ENCODE measurements at places on chromosomes 5 and 9. TPM values are rescaled to one million over a fixed set of nuclear protein-coding genes. Genes with fewer than 3 reads are reported as not detected.

DNA sequence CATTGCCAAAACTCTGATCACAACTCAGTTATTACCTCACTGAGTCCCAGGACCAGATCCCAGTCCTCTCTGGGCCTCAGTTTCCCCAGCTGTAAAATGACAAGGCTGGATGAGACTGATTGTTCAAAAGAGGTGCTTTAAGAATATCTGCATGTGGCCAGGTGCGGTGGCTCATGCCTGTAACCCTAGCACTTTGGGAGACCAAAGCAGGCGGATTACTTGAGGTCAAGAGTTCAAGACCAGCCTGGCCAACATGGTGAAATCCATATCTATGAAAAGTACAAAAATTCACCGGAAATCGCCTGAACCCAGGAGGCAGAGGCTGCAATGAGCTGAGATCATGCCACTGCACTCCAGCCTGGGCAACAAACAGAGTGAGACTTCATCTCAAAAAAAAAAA lies 8.3 kb downstream of the ATOX1 start:
- H3K27me3 ChIP-seq = no peaks in the 10 kb centered on the region

DNA sequence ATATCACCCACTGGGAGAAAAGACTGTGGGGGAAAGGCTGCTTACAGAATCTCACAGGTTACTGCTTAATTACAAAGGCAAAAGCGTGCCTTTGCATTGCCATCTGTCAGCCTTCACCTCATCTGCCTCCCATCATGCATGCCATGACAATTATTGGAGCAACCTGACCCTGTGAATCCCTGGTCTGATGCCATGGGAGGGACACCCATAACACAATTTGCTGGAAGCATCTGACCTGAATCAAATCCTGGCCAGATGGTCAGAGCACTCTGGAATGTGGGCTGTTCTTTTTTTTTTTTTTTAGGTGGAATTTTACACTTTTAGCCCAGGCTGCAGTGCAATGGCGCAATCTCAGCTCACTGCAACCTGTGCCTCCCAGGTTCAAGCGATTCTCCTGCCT lies 11.6 kb upstream of the RETREG1 start:
- H3K27ac ChIP-seq = no peak overlapping the region
- H3K4me1 ChIP-seq = no peaks in the 10 kb centered on the region
- H3K36me3 ChIP-seq = no peaks in the 10 kb centered on the region
- no peaks in the 10 kb centered on the region for H3K27me3 ChIP-seq
- DNase-seq = no peak

- no peak overlapping the region for H3K27ac ChIP-seq
- no peaks in the 10 kb centered on the region for H3K4me1 ChIP-seq
- H3K36me3 ChIP-seq = no peaks in the 10 kb centered on the region
- no peak overlapping the region for H3K4me3 ChIP-seq
- DNase-seq = no peak
Measured at GRCh38 chr5:20157089-20157488, 169.1 kb upstream of the CDH18 start.

DNA sequence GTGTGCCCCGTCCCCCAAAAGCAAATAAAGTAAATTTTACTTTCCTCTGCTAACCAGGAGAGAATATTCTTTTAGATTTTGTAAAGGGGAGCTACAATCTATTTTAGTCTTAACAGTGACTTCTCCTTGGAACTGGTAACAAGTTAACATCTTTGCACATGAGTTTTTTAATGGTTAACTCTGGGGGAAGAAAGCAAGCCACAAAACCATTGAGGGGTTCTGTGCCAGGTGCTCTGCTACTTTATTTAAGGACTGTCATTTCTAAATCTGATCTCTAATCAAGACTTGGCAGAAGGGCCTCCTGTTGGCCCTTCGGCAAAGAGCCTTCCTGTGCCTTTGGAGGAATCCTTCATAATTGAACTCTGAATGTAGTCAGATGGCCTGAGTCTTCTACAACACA lies 153.4 kb downstream of the SLC12A2 start:
- no peaks in the 10 kb centered on the region for H3K36me3 ChIP-seq
- no peaks in the 10 kb centered on the region for H3K27me3 ChIP-seq
- no peak overlapping the region for H3K27ac ChIP-seq
- no peaks in the 10 kb centered on the region for H3K4me1 ChIP-seq
- no peak for DNase-seq

DNA sequence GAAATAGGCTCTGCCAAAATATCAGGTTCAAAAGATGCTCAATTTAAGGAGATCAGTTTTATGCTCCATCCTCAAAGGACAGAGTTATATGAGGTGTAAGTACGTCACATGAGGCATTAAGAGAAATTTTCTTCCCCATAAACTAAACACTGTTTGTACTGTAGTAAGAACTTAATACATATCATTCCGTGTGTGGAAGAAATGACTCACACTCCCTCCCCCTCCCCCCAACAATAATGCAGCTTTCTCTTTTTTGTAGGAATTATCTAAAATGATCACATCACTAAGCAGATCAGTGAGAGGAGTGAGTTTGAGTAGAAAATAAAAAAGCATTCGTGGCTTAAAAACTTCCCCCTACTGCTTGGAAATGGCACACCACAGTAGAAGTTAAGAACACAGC lies 2.2 kb downstream of the CDH12 start:
- no peak overlapping the region for H3K27ac ChIP-seq
- no peaks in the 10 kb centered on the region for H3K4me1 ChIP-seq
- no peak for DNase-seq
- H3K27me3 ChIP-seq = no peaks in the 10 kb centered on the region

GRCh38 chr5:32526810-32527209 lies 58.5 kb upstream of the SUB1 start:
- H3K4me3 ChIP-seq = no peak overlapping the region
- DNase-seq = no peak
- H3K27ac ChIP-seq = no peak overlapping the region
- peaks cover 4% of the 10 kb centered on the region for H3K4me1 ChIP-seq

DNA sequence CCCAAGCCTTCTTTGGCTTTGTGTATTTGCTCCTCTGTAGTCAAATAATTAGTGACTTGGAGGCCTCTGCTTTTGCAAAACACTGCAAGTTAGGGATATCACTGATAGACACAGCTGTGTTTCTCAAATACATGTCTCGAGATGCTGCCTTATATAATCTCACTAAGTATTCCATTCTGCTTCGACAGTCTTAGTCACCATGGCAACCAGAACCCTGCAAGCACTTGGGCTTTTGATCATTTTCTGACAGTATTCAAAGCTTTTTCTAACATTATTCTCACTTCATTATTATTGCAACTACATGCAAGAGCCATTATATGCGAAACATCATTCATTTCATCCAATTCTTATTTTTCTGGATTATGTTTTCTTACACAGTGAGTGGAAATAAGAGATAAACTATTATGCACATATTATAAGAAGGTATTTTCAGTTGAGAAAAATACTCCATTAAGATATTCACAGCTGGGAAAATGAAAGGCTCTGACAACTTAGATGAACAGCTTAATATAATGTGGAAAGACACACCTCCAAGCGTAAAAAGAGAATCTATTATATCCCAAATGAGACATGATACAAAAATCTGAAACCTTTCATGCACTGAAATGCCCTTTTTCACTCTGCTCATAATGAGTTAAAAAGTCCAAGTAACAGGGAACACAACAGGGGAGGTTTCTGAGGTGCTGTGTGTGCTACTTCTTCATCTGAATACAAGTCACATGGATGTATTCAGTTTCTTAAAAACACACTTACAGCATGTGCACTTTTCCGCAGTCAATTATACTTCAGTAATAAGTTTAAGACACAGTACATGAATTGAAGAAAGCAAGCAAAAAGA lies 93.9 kb downstream of the SCAI start:
- H3K27ac ChIP-seq = no peak overlapping the region
- no peaks in the 10 kb centered on the region for H3K27me3 ChIP-seq
- H3K4me1 ChIP-seq = no peaks in the 10 kb centered on the region
- no peak overlapping the region for H3K4me3 ChIP-seq

DNA sequence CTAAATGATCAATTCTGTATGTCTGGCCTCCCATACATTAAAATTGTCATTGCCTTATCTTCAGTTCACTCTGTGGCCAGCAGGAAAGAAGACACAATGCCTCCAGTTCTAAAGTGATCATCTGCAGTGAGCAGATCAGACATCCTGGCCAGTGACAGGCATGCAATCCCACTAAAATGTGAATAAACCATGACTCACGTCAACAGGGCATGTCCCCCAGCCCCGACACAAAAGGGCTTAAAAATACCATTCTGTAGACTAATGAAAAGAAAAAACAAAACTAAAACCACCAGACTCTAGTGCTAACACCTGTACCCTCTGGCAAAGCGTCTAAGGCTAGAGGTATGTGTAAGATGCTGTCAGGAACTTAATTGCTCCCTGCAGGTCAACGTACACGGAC lies 38.5 kb downstream of the DDX31 start:
- no peak overlapping the region for H3K4me3 ChIP-seq
- peaks cover 81% of the 10 kb centered on the region for H3K36me3 ChIP-seq
- H3K27ac ChIP-seq = no peak overlapping the region
- H3K27me3 ChIP-seq = no peaks in the 10 kb centered on the region
- H3K4me1 ChIP-seq = no peaks in the 10 kb centered on the region
- DNase-seq = no peak

C9orf78 gene
- 89.0 TPM for total RNA-seq

DNA sequence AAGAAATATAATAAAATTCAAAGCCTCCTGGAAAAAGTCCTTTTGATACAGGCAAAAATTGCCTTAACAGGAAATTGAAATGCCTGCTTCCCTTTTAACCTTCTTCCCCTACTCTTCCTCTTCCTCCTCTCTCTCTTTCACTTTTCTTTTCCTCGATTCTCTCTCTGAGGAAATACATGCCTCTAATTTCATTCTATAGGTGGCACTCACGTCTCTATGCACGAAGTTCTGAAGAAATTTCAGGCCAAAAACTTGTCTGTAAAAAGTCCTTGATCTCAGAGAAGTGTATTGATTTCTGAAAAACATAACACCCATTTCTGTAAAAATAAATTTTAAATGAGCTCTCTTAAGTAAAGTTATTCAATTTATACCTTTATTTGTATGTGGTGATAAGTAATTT lies 371.7 kb upstream of the IRX4 start:
- no peak overlapping the region for H3K27ac ChIP-seq
- no peaks in the 10 kb centered on the region for H3K27me3 ChIP-seq
- DNase-seq = no peak
- H3K36me3 ChIP-seq = no peaks in the 10 kb centered on the region

DNA sequence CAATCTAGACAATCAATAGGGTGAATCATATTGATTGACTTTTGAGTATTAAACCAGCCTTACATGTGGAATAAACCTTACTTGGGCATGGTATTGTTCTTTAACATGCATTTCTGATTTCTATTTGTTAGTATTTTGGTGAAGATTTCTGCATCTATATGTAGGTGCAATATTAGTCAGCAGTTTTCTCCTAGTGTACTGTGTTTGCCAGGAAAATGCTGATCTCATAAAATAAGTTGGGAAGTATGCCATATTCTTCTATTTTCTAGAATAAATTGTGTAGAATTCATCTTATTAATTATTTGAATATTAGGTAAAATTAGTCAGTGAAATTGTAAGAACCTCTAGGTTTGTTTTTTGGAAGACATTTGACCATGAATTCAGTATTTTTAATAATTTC lies 38.4 kb downstream of the ANXA2R start:
- no peak overlapping the region for H3K4me3 ChIP-seq
- no peak for DNase-seq
- no peaks in the 10 kb centered on the region for H3K27me3 ChIP-seq
- H3K36me3 ChIP-seq = no peaks in the 10 kb centered on the region
- peaks cover 7% of the 10 kb centered on the region for H3K4me1 ChIP-seq

- no peak for DNase-seq
- H3K36me3 ChIP-seq = no peaks in the 10 kb centered on the region
- H3K27ac ChIP-seq = no peak overlapping the region
- H3K27me3 ChIP-seq = peaks cover 15% of the 10 kb centered on the region
Measured at GRCh38 chr5:168740092-168740800, 161.1 kb upstream of the PANK3 start.

GRCh38 chr5:133761632-133762031 lies 149.3 kb upstream of the FSTL4 start:
- no peaks in the 10 kb centered on the region for H3K4me1 ChIP-seq
- no peak for DNase-seq
- H3K27me3 ChIP-seq = peaks cover 21% of the 10 kb centered on the region
- no peak overlapping the region for H3K27ac ChIP-seq
- no peaks in the 10 kb centered on the region for H3K36me3 ChIP-seq
- H3K4me3 ChIP-seq = no peak overlapping the region

DNA sequence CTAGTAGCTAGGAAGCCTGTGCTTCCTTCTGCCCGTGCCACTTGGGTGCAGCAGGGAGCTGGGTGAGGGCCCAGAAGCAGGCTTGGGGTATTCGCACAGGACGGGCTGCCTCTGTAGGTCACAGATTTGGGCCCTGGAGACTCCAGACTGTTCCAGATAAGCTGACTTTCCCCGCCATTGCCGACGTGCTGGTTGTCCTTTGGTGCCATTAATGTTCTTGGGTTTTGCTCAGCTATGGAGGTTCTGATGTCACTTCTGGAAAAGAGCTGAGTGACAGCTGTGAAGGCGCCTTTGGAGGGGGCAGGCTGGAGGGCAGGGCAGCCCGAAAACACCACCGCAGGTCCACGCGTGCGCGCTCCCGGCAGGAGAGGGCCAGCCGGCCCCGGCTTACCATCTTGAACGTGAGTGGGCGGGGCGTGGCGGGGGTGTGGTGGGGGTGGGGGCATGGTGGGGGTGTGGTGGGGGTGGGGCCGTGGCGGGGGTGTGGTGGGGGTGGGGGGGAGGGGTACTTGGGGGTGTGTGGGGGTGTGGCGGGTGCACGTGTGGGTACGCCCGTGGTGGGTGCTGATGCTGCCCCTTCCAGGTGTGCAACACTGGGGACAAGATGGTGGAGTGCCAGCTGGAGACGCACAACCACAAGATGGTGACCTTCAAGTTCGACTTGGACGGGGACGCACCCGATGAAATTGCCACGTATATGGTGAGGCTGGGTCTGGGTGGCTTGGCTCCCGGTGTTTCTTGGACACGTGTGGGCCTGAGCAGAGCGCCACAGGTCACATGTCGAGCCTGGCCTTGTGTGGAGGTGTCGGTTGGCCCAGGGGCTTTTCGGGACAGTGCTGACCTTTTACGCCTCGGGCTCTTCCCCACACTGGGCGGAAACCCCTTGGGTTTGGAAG lies 79.6 kb downstream of the WNK2 start:
- peaks cover 86% of the 10 kb centered on the region for H3K27me3 ChIP-seq
- peaks cover 9% of the 10 kb centered on the region for H3K4me1 ChIP-seq
- H3K36me3 ChIP-seq = no peaks in the 10 kb centered on the region
- no peak overlapping the region for H3K4me3 ChIP-seq
- peak; percentile 58 for DNase-seq

RXFP3 gene
- not detected for total RNA-seq

RANBP17 gene
- 0.13 TPM for total RNA-seq

DNA sequence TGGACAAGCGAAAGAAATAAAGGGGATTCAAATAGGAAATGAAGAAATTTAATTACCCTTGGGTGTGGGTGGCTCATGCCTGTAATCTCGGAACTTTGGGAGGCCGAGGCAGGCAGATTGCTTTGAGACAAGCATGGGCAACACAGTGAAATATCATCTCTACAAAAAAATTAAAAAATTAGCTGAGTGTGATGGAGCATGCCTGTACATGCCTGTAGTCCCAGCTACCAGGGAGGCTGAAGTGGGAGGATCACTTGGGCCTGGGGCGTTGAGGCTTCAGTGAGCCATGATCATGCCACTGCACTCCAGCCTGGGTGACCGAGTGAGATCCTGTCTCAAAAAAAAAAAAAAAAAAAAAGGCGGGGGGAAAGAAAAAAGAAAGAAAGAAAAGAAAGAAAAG lies 4.0 kb upstream of the RCL1 start:
- no peaks in the 10 kb centered on the region for H3K36me3 ChIP-seq
- no peak overlapping the region for H3K4me3 ChIP-seq
- DNase-seq = no peak
- peaks cover 10% of the 10 kb centered on the region for H3K4me1 ChIP-seq

Measured in K562 (cell line).